ENCODE measurements at places on chromosomes 13 and 19. TPM values are rescaled to one million over a fixed set of nuclear protein-coding genes. Genes with fewer than 3 reads are reported as not detected.

DNA sequence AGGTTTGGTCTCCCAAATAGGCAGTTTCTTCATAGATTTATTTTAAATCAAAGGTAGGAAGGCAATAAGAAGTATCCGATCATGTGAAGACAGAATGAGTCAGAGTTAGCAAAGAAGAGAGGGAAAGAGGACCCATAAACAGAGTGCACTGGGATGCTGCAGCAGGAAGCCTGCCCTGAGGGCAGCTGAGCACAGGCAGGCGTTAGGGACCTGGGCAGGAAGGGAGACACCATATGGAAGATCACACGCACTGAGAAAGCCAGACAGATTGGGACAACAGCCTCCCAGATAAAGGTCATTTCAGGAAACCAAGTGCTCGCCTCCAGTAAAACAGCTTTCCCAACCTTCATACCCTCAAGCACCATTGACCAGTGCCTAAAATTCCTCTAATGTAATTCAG, 598.0 kb downstream of the EFNB2 start:
- no peak for DNase-seq

DNA sequence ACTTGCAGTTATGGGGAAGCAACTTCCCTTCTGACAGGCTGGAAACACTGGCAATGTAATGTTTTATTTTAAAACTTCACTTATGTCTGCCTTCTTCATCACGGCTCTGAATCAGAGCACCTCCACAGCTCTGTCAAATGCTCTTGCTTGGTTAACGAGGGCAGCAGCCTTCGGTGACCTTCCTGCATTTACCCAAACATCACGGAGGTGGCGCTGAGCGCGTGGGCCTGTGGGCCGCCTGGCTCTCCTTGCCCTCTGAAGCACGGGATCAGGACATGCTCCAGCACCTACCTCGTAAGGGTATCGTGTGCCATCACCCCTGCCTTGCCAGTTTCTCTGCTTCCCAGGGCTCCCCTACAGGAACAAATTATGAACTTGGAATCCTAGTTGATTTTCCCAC, 310.0 kb downstream of the TEX29 start:
- DNase-seq, result no peak

DNA sequence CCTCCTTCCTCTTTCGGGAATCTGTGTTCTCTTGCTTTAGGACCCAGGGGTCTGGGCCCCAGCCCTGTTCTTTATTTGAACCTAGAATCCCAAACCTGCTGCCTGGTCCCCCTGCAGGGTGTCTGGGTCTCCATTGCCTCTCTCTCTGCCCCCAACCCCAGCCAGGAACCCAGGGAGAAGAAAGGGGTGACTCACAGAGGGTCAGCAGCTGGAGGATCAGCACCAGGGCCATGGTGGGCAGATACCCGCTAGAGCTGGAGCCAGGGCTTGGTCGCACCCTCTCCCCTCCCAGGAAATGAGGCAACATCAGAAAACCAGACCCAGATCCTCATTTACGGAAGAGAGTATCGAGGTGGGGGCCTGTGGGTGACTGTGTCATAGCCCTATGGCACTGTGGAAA, at the start of gene OSCAR:
OSCAR (minus strand) TSS at position 243 of the 400 bp plus-strand sequence; CDS start at position 232, 11 bp downstream.
- DNase-seq, result no peak

GRCh38 chr13:75136151-75136550, 345.8 kb downstream of the TBC1D4 start:
- no peak for DNase-seq

DNA sequence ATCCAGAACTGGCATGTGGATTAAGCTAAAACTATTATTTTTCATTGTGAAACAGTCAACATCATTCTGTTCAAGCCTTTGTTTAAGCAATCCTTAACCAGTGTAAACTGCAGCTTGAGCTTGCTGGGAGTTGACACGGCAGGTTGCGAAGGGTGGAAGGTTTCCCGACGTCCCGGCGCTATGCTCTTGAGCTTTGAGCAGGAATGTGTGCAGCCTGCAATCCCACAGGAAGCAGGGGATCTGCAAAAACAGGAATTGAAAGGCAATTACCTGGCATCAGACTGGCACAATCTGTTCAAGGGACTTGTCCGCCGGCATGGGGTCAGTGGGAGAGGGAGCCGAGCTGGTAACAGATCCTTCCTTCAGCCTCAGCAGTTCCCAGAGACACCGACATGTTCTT, 586.7 kb upstream of the SGCG start:
- no peak for DNase-seq

- DNase-seq, result no peak
Observed at GRCh38 chr13:75251188-75251587, 230.8 kb downstream of the TBC1D4 start.

GRCh38 chr13:26965952-26966700, 205.5 kb downstream of the USP12 start:
- no peak for DNase-seq

KL gene
- 1.6 TPM for total RNA-seq

TRAPPC2B gene
- 8.7 TPM for total RNA-seq
